NAMALWA (cell line): ENCODE measurements at places on chromosomes 3 and 15.

GRCh38 chr3:38731522-38731921 lies 82.0 kb upstream of the SCN5A start:
- DNase-seq = no peak

GRCh38 chr3:169701457-169701856 lies 37.9 kb upstream of the MECOM start:
- no peak for DNase-seq

- peak; percentile 59 for DNase-seq
These were observed 1.4 kb upstream of the MAGEL2 start for GRCh38 chr15:23648920-23649515.

- DNase-seq = no peak
These were observed 2.5 kb upstream of the DNAH12 start for GRCh38 chr3:57546616-57547015.

- no peak for DNase-seq
These were observed 18.8 kb downstream of the PCSK6 start for GRCh38 chr15:101470548-101471239.
